ENCODE measurements at places on chromosomes 11 and 22.

- no peak for DNase-seq
Observed at GRCh38 chr11:70544774-70545609, 146.7 kb downstream of the CTTN start.

GRCh38 chr11:77135069-77135468 lies 7.0 kb downstream of the MYO7A start:
- DNase-seq, result no peak

GRCh38 chr11:117396970-117397369 lies 69.3 kb downstream of the CEP164 start:
- no peak for DNase-seq

DNA sequence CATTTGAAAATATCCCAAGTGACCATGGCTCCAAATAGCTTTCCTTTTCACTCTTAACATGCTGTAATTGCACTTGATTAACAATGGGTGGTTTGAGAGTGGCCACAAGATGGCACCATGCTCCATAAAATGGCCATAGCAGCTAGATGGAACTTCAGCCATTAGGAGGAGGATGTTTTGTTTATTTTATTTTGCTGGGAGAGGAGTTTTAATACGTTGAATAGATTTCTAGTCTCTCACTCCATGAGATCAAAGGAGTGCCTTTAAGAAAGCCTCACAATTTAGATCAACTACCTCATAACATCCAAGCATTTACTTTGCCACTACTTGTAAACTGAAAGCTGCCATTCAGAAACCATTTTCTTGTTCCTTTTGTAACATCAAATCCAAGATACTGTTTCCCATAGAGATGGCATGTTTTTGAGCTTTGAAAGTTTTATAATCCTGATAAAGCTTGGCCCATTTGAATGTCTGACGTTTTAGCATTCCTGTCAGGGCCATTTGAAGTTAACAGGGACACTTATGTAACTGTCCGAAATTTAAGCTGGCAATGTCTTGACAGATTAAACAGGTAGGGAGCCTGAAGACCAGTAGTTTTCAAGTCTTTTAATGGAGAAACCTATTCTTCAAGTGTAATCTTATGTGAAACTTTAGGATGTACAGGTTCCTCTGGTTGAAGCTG lies 4.7 kb downstream of the FEN1 start:
- peak; percentile 35 for DNase-seq

DNA sequence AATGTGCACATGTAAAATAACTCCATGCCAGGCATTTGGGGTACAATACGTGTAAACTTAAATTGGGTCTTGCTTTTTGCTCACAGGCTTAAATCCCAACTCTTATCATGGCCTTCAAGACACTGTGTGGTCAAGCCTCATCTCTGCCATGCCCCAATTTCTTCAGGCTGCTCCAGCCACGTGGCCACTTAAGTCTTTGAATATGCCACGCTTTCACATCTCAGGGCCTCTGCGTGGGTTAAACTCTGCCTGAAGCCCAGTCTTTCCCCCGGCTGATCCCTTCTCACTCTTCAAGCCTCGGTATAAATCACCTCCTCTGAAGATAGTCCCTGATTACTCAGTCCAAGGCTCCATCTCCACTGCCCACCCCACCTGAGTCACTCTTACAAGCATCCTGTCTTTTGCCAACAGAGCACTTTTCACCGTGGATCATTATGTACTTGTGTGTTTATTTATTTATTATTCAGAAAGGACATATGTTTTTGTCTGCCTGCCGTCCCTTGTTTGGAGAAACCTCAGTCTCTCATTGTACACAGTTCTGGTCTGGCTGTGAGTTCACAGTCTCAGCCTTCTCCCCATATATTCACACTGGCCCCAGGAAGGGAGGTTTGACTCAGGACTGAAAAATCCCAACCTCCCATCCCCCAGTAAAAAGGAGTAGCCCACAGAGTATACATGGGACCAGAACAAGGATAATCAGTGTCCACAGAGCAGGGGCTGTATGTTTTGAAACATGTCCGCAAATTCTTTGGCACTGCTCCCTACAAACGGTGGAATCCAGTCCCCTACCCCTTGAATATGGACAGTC lies 344.7 kb downstream of the MN1 start:
- DNase-seq, result no peak

GRCh38 chr11:126914941-126915340 lies 85.6 kb downstream of the KIRREL3 start:
- DNase-seq, result no peak

GRCh38 chr22:45528046-45528445 lies 25.4 kb downstream of the FBLN1 start:
- no peak for DNase-seq

GRCh38 chr22:36924151-36924698 lies 10.8 kb downstream of the CSF2RB start:
- DNase-seq, result no peak

DNA sequence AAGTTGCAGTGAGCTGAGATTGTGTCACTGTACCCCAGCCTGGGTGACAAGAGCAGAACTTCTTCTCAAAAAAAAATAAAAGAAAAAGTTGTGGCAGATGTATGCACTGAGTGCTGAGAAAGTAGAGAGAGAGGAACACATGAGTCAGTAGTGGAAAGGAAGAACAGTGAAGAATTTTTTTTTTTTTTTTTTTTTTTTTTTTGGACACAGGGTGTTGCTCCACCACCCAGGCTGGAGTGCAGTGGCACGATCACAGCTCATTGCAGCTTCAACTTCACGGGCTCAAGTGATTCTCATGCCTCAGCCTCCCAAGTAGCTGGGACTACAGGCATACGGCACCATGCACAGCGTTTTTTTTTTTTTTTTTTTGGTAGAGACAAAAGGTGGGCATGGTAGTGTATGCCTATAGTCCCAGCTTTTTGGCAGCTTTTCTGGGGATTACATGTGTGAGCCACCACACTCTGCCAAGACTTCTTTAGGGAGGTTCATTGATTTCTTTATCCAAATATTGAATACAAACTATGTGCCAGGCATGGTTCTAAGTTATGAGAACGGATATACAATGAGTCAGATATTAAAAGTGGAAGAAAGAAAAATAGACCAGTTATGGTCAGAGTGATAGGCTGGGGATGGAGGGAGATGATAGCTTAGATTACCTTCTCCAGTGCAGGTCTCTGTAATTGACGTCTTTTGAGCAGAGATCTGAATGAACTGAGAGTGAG lies 62.0 kb downstream of the YAP1 start:
- no peak for DNase-seq

DNA sequence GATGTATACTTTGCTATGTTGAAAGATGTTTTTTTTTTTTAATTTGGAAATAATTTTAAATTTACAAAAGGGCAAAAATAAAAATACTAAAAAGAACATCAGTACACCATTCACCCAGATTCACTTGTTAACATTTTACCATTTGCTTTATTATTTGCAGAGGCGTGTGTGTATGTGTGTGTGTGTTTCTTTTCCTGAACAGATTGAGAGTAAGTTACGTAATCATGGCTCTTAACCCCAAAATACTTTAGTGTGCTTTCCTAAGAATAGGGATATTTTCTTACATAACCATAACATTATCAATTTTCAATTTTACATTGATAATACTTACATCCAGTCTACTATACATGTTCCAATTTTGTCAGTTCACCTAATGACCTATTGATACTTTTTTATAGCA lies 91.5 kb upstream of the HORMAD2 start:
- DNase-seq, result no peak

GRCh38 chr22:30906946-30907345 lies 61.6 kb downstream of the MORC2 start:
- no peak for DNase-seq

GRCh38 chr11:109443052-109443451 lies 21.1 kb downstream of the C11orf87 start:
- DNase-seq, result no peak

DNA sequence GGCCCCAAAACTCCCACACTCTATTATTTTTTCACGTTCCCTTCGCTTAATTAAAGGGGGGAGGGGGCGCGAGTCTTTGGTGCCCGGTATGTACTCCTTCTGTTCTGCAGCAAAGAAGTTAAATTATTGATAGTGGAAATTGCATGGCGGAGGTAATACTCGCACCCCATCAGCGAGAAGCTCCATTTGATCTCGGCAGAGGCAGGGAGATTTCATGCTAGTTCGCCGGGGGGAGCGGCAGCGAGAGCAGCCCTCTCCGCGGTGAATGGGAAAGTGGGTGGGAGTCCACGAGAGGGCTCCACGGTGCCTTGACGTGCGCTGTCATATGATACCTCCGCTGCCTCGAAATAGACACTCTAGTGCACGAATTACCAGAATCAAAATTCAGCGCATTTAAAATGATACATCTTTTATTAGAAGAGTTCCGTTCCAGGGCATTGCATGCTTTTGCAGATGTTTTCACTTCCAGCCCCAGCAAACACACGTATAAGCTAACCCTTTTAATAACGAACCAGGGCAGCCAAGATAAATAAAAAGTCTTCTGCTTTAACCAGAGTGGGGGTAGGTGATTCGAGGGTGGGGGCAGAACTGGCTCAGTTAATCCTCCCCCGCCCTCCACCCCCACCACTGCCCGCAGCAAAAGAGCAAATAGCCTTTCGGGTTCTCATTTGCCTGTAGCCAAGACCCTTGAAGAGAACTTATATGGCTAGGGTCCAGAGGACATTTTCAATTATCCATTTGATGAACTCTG lies 1.3 kb upstream of the BDNF start:
- DNase-seq, result no peak

DNA sequence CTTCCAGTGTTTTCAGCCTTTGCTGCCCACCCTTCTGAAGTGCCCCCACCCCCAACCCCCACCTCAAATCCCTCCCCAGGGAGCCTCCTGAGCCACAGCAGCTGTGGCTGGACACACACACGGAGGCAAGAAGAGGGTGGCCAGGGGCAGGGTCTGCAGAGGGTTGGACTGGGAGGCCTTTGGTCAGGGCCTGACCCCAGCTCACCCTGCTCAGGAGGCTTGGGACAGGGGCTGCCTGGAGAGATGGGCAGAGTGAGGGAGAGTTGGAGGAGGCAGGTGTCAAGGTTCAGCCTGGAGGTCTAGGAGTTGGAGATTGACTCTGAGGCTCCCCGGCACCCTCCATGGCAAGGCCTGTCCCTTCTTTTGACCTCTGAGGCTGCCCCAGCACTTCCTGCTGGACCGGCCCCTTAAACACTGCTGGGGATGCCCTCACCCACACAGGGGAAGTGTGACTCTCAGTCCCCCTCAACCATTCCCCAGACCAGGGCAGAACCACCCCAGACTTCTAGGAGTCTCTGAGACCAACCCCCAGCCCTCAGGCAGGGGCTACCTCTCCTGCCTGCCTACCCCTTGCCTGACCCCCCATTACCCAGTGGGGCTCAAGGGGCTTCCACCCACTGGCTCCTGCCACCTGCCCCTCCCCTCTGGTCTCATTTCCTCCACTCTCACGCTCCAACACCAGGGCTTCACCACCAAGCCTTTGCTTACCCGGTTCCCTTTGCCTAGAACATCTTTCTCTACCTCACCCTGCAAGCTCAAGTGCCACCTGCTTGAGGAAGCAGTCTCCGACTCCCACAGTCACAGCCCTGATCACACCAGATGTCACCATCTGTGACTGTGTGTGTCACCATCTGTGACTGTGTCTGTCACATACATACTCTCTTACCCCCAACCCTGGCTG lies 8.6 kb downstream of the ARAP1 start:
- DNase-seq, result no peak

DNA sequence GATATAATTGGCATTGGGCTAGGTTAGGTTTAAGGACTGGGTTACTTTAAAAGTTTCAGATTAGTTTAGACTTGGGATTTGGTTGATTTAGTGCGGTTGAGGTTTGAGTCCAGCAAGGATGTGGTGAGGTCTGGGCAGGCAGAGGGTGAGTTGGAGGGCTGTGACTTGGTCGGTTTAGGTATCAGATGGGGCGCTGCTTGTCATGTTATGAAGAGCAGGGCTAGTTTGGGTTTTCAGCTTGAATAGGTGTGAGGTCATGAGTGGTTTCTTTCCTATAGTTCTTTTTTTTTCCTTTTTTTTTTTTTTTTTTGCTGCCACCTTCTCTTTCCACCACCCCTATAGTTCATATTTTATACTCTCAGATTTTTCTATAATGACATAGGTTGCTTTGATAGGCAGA lies 4.8 kb downstream of the CLCF1 start:
- DNase-seq, result no peak

DNA sequence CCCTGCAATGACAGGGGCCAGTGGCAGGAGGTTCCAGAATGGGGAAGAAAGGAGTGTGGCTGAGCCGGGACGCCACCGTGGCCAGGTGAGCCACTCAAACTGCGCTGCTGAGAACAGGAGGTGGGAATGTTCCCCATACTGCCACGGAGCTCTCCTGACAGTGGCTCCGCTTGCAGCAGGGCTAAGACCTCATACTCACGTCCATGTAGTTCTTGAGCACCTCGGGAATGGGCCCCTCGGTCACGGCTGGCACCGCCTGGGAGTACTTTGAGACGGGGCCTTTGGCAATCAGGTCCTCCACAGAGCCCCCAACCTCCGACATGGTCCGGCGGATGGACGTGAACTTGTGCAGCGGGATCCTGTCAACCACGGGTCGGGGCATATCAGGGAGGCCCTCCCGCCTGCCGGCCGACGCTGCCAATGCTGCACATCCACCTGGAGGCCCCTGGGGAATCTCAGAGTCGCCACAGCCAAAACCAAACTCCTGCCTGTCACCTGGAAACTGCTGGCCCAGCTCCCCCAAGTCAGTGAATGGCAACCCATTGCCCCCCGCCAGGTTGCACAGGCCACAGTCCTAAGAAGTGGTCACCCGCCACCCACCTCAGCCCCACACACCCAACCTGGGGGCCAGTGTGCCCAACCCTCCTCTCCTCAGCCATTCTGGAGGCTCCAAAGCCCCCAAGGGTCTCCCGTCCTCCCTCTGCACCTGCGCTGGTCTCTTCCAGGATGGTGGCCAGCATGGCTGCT lies 2.4 kb downstream of the CTSD start:
- DNase-seq, result no peak

GRCh38 chr11:2580571-2581001 lies 119.2 kb downstream of the KCNQ1OT1 start:
- DNase-seq, result no peak

DNA sequence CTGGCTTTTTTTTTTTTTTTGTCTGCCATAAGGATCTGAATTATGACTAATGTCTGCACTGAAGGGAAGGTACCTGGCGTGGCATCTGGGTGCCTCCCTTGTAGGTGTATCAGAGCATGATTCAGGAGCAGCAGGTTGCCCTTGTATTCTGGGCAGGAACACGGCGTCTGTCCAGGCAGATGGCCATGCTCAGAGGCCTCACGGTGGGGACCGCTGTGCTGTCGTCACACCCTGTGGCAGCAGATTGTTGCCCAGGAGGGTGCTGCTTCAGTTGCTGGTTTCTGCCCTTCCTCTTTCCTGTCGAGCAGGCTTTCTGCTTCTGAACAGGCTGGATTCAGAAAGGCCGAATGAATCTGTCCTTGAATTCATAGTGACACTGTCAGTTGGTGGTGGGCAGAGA lies 11.0 kb downstream of the ZNRF3 start:
- DNase-seq, result no peak

GRCh38 chr22:50551160-50551752 lies 5.6 kb downstream of the KLHDC7B start:
- DNase-seq, result no peak
